ENCODE measurements at places on chromosomes 16 and 17.
A peak's percentile ranks its signal among the peaks of the same experiment; 100 is the strongest.

DNA sequence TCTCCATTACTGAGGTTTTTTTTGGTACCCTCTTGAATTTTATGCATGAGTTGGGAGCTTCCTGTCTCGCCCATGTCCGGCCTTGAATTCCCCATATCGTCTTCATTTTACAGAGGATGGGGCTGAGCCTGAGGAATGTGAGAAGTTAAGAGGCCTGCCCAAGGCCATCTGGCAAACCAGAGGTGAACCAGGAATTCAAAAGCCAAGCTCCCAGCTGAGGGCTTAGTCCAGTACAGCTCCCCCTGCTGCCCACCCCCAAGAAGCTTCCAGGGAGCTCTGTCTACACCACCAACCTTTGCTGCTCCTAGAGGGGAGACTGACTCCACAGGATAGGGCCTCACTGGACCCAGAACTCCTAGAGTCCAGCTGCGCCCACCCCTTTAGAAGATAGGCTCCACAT, 20.7 kb upstream of the C16orf78 start:
- DNase-seq: no peak

DNA sequence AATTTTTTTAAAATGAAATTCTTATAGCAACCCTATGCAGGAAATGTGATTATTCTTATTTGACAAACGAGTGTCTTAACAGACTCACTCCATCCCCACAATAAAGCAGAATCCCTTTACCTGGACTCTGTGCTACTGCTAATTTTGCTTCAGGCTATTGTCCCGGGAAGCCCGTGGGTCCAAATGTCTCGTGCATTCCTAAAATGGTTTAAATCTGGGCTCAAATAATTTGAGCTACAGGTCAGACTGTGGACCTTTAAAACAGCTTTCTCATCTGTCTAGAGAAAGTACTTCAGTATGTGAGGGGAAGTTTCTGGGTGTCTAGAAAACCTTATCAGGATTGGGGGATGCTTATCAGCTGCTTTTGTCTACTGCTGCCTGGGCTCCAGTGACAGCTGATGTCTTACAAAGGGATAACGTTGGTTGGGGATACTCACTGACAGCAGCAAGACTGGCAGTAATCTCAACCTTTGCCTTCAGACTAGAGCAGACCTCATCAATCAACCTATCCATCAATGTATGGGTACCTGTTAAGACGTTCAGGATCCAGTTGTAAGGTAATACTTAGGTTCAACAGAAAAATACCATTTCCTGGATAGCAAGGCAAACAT, 197.9 kb upstream of the CDH11 start:
- DNase-seq: no peak

DNA sequence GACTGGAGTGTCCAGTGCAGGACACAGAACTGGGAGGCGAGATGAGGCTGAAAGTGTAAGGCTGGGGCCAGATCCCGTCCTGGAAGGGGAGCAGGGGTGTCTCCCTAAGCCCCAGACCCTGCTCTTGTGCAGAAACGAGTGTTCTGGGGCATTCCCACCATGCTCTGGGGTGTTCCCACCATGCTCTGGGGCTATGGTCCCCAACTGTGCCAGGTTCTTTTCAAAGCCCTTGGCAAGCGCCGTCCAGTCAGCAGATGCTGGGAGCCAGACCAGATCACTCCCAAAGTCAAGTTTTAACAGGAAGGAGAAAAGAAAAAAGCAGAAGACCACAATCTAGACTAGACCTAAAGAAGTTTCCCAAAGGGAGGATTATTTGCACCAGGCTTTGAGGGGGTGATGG, 2.5 kb downstream of the TAX1BP3 start:
- peak; percentile 13 for DNase-seq

DNA sequence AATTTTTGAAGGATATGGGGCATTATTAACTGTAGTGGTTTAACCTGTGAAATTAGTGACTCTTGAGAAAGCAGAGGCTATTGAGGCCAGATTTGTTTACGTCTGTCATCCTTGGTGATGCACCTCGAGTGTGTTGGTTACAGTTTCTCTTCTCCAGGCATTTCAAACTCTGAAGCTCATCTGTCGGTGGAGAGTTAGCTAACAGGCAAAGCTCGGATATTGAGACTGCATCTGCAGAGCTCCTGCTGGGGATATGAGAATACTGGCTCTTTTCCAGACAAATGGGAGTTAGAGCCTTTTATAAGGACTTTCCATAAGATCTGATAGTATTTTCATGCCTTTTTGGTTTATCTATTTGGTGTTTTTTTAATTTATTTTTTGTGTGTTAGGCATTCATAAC, 6.7 kb downstream of the CLEC16A start:
- DNase-seq: no peak

GRCh38 chr16:56121156-56121500, 70.2 kb upstream of the GNAO1 start:
- no peak for DNase-seq

DNA sequence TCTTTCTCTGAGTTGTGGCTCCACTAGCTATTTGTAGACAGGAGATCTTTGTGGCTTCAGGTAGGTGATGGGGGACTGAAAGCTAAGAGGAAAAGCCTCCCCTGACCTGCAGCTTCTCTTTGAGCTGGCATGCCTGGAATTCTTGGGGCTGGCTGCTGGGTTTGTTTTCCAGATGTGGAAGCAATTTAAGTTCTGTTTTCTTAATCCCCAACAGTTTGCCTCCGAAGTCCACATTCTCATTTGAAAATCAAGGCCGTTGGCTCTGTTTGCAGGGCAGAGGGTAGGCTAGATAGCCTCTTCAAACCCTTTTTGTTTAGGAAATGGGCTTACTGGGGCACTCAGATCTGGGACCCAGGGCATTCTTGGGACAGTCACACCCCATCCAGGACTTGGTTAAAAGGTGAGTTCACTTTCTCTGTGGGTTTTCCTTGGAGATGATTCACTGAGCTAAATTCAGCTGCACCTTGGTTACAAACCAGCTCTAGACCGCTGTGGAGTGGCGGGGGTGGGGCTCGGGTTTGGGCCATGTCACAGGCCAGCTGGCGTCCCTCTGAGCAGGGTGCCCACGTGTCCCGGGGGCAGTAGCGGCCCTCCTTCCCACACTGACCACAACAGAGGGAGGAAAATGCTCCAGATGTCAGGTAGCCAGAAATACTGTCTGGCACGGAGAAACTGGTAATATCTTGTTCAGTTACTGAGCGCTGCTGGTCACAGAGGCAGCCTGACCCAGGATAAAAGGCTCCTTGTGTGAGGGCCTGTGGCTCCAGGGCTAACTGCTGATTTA, 108.5 kb downstream of the RAB11FIP4 start:
- no peak for DNase-seq

DNA sequence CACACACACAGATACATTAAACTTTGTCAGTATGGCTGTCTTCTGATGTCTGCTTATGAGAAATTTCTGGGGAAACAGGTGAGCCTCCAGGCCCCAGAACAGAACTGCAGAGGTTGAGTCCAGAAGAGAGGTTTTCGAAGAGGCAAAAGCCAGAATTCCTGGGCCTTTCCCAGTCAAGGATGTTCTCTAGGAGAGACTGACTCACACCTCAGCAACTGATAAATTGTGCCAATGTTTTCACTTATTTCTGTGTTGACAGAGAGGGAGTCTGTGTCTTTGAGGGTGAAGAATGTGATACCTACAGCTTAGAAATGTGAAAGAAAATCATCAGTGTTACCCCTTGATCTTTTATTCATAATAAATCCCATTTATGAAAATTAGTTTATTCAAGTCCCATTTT, 30.3 kb downstream of the LDHD start:
- DNase-seq: no peak

GRCh38 chr17:1487939-1488825, 4.3 kb downstream of the MYO1C start:
- DNase-seq: peak; percentile 45

- no peak for DNase-seq
Observed at GRCh38 chr16:54677308-54677950, 253.2 kb upstream of the IRX5 start.

- DNase-seq: no peak
Observed at GRCh38 chr16:24255456-24256371, at the start of gene CACNG3. CACNG3 (plus strand) TSS chr16:24256335; CDS start chr16:24256755, 420 bp downstream.

- DNase-seq: no peak
Observed at GRCh38 chr16:68215302-68215701, 20.6 kb downstream of the ESRP2 start.

DNA sequence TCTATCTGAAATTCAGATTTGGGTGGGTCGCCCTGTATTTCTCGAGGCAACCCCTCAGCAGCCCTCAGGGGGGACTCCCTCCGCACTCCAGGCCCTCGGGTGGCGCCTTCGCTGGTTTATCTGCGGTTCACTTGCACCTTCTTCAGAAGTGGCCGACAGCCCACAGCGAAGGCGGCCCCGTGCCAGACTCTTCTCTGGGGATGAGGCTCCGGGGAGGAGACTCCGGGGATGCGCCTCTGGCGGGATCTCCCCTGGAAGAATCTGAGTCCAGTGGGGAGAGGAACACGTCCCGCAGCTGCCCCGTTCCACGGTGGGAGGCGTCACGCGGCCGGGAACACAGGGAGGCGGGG, 63.9 kb upstream of the DNAJA2 start:
- no peak for DNase-seq

GRCh38 chr17:48624544-48625494, 1.3 kb downstream of the HOXB9 start:
- DNase-seq: no peak

DNA sequence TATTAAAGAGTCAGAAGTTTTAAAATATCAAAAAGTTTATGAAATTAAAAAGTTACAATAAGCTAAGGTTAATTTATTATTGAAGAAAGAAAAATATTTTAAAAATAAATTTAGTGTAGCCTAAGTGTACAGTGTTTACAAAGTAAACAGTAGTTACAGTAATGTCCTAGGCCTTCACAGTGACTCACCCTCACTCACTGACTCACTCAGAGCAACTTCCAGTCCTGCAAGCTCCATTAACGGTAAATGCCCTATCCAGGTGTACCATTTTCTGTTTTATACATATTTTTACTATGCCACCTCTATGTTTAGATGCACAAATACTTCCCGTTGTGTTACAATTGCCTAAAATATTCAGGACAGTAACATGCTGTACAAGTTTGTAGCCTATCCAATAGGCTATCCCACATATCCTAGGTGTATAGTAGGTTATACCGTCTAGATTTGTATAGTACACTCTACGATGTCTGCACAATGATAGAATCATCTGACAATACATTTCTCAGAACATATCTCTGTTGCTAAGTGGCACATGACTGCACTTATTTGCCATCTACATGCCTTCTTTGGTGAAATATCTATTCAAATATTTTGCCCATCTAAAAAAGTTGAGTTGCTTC, 67.2 kb upstream of the WSB1 start:
- no peak for DNase-seq

DNA sequence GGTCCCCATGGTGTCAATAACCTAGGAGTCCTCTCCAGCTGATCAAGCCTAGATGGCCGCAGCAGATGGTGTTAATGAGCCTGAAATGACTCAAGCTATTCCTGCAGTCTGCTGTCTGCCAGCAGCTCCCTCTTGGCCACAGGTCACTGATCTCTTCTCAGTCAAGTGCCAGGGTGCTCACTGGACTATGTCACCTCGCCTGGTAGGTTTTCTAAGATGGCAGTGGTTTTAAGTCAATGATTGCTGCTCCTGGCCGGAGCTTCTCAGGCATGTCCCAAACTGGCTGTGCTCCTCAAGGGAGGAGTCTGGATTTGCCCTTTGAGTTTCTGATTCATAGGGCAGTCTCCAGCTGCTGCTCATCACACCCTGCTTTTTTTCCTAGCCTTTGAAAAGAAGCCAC, 58.6 kb upstream of the SHISA6 start:
- no peak for DNase-seq

GRCh38 chr16:67731753-67732095, 12.6 kb upstream of the GFOD2 start:
- no peak for DNase-seq

- no peak for DNase-seq
Observed at GRCh38 chr17:78808163-78808562, 26.1 kb upstream of the CYTH1 start.

- no peak for DNase-seq
Observed at GRCh38 chr16:81627024-81627423, 152.1 kb upstream of the PLCG2 start.

DNA sequence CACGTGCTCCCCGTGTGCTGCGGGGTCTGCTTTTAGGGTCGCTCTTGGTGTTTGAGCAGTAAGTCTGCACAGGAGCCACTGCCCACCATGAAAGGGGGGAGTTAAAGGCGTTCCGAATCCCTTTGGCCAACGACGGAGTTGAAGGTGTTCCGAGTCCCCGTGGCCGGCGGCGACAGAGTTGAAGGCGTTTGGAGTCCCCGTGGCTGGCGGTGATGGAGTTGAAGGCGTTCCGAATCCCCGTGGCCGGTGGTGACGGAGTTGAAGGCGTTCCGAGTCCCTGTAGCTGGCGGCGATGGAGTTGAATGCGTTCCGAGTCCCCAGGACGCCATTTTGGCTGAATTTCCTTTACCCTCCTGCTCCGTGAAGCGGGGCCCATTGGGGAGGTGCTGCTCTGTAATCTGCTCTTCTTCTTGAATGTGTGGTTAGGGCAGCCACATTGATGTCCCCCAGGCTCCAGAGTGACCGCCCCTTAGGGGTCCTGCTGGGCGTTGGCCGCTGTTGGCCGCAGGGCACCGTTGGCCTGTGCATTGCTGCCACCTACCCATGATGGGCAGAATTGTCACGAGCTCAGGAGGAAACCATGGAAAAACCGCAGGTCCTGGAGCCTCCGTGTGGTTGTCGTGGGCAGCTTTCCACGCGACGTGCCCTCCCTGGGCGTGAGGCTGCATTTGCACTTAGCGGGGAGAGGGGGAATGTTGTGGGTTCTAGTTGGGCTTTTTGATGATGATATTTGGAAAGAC, 73.7 kb upstream of the ZNF750 start:
- DNase-seq: no peak

GRCh38 chr16:65106757-65107156, 15.1 kb downstream of the CDH11 start:
- DNase-seq: no peak

GRCh38 chr16:27625050-27625697, 75.2 kb downstream of the KATNIP start:
- DNase-seq: no peak

DNA sequence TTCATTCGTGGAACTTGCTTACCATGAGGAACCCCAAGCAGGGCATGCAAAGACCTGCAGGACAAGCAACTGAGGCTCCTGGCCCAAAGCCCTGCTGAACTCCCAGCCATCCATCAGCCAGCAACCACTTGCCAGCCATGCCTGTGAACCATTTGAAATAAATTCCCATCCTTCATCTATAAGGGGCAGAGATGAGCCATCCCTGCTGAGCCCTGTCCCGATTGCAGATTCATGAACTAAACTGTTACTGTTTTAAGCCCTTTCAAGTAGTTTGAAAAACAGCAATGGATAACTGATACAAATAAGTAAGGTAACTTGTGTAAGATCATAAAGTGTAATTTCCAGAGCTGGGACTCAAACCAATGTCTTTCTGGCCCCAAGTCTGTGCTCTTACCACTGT, 114.4 kb upstream of the WSCD1 start:
- DNase-seq: no peak

Measured in C1 segment of cervical spinal cord (tissue), 14 donors.